ENCODE measurements at places on chromosomes 1 and 21.

GRCh38 chr1:26961826-26962225 lies 1.6 kb upstream of the KDF1 start:
- no peak for DNase-seq

DNA sequence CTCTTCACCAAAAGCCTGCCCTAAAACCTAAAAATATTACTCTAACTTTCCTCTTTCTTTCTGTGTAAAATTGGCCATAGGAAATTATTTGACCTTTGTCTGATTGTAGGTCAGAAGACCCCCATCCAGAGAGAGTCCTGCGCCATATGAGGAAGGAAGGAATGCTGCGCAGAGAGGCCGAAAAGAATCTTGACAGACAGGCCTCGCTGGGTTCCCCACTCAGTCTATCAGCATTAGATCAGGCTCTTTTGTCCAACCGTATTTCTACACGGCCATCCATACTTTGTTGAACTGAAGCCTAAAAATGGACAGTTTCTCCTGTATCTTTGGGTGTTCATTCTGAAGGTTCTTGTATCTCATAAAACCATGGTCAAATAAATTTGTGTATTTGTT lies 4.3 kb upstream of the SLC30A2 start:
- DNase-seq = no peak

DNA sequence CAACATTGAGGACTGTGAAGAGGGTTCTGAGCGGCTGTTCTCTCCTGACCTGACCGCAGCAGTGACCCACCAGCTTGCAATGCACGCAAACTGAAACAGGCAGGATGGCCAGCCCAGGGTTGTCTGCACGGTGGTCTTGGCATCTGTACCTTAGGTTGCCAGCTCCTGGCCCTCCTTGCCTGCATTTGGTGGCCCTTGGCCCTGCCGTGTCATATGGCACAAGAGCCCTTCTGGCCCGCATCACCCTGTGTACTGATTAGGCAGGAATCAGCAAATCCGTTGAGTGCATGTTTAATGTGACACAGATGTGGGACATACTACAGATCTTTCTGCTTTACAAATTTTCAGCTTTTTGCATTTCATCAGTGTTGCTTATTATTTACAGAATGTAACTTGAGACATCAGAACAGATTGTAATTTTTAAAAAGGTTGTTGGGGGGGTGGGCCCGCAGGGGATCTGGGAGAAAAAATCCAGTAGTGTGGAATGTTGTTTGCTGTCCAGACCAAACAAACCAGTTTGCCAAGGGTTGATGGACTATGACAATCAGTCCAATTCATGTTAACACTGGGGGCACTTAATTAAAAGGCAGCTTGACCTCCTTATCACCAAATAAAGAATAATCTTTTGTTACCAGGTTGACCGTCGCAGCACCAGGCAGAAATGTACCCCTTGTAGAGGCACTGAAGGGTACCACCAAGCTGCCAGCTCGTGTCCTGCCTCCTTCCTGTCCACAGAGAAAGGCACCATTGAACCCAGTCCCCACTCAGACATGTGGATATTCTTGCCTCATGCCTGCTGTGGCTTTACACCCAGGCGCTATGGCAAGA lies 132.6 kb downstream of the DHRS3 start:
- DNase-seq = peak; percentile 57

DNA sequence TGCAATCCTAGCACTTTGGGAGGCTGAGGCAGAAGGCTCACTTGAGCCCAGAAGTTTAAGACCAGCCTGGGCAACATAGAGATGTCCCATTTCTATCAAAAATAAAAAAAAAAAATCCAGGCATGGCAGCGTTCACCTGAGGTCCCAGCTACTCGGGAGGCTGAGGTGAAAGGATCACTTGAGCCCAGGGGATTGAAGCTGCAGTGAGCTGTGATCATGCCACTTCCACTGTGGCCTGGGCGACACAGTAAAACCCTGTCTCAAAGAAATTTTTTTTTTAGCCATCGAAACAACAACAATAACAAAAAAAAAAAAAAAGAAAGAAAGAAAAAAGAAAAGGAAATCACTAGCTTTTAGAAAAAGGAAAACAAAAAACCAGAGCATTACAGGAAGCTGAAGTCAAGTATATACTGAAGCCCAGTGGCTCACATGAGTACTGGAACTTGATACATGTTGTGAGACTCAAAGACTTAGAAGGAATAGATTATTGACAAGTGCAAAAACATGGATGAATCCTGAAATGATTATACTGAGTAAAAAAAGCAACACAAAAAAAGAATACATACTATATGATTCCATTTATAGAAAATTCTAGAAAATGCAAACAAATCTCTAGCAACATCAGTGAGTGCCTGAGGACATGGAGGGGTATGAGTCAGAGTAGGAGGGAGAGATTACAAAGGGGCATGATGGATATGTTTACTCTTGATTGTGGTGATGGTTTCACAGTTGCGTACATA lies 6.1 kb upstream of the RABGAP1L start:
- DNase-seq = no peak

GRCh38 chr1:71770121-71770520 lies 512.2 kb downstream of the NEGR1 start:
- no peak for DNase-seq
